ENCODE measurements at places on chromosomes 6 and 20.
A peak's percentile ranks its signal among the peaks of the same experiment; 100 is the strongest.

GRCh38 chr6:90424580-90424979 is 127.9 kb upstream of the BACH2 start:
- no peaks in the 10 kb centered on the region for H3K36me3 ChIP-seq
- no peak overlapping the region for H3K4me3 ChIP-seq
- H3K4me1 ChIP-seq, result no peaks in the 10 kb centered on the region
- no peak for DNase-seq
- H3K27ac ChIP-seq, result no peak overlapping the region

- H3K27me3 ChIP-seq, result no peaks in the 10 kb centered on the region
- no peak overlapping the region for H3K27ac ChIP-seq
- H3K36me3 ChIP-seq, result no peaks in the 10 kb centered on the region
- peak overlapping the region; percentile 79 for H3K4me3 ChIP-seq
Measured at GRCh38 chr20:43658069-43658722, 8.7 kb upstream of the MYBL2 start.

- H3K4me1 ChIP-seq, result no peaks in the 10 kb centered on the region
- no peaks in the 10 kb centered on the region for H3K27me3 ChIP-seq
- H3K27ac ChIP-seq, result no peak overlapping the region
- H3K4me3 ChIP-seq, result no peak overlapping the region
- no peak for DNase-seq
- no peaks in the 10 kb centered on the region for H3K36me3 ChIP-seq
Measured at GRCh38 chr6:2792330-2793110, 27.3 kb downstream of the WRNIP1 start.

DNA sequence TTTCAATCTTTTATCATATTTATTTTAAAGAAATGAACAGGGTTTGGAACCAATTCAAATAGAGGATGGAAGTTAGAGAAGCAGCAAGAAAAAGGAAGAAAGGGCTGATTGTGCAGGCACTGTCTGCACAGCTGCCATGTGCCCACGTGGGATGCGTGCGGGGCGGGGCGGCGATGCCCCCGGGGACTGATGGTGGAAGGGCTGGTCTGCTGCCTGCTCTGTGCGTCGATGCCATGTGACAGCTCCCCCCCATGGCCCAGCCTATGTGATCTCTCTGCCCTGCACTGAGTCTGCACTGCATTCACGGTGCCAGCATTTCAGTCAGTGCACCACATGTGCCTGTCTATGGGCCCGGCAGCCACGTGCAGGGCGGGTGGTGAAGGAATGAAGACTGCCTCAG is 96.4 kb downstream of the IRF4 start:
- H3K4me3 ChIP-seq, result no peak overlapping the region
- DNase-seq, result no peak
- no peak overlapping the region for H3K27ac ChIP-seq
- peaks cover 15% of the 10 kb centered on the region for H3K36me3 ChIP-seq
- no peaks in the 10 kb centered on the region for H3K4me1 ChIP-seq
- H3K27me3 ChIP-seq, result no peaks in the 10 kb centered on the region

Data from H1 (cell line).